HFFc6 (cell line): ENCODE measurements at places on chromosomes 11 and 22. TPM values are rescaled to one million over a fixed set of nuclear protein-coding genes. Genes with fewer than 3 reads are reported as not detected.
A peak's percentile ranks its signal among the peaks of the same experiment; 100 is the strongest.

DNA sequence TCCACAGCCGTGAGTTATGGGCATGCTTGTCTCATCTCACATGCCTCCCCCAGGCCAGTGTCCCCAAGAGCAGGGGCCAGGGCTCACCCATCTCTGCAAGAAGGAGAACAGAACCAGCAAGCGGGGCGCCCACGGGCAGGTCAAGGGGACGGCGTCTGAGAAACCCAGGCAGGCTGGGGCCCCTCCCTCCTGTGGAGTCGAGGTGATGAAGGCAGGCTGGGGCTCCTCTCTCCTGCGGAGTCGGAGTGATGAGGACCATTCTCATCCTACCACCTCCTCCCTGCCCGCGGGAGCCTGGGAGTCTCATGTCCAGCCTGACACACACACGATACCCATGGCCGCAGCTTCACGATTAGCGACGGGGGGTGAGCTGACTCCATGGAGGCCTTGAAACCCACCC, 141.9 kb downstream of the CTTN start:
- peaks cover under 1% of the 10 kb centered on the region for H3K27me3 ChIP-seq
- H3K27ac ChIP-seq = no peak overlapping the region
- DNase-seq = no peak
- H3K4me3 ChIP-seq = no peak overlapping the region

- peaks cover 5% of the 10 kb centered on the region; the same call in 1 of the 2 replicates for H3K36me3 ChIP-seq
- no peak overlapping the region for H3K4me3 ChIP-seq
- H3K4me1 ChIP-seq = 0 out of 2 replicates have a peak, but pooled peaks cover 7% of the 10 kb centered on the region
- DNase-seq = no peak
- peaks cover 40% of the 10 kb centered on the region for H3K27me3 ChIP-seq
Measured at GRCh38 chr11:11669233-11669846, 47.5 kb upstream of the GALNT18 start.

DNA sequence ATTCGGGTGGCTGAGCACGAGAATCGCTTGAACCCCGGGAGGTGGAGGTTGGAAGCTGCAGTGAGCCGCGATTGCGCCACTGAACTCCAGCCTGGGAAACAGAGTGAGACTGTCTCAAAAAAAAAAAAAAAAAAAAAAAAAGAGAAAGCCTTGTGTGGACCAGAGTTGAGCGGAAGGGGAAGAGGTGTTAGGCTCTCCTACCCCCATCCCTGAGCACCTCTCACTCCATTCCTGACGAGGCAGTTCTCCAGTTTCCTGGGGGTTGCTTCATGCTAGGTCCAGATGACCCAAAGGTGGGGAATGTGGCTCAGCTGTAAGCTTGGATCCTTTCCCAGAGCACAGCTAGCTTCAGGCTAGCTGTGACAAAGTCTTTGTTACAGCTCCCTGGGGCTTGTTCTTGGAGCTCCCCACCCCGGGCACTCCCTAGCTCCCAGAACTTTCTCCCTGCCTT, 8.8 kb upstream of the DNAL4 start:
- H3K27me3 ChIP-seq = peaks cover 6% of the 10 kb centered on the region
- peak overlapping the region; percentile 52 for H3K4me3 ChIP-seq
- peak overlapping the region; percentile 85 for H3K27ac ChIP-seq
- no peaks in the 10 kb centered on the region; the same call in 1 of the 2 replicates for H3K36me3 ChIP-seq

The SLC22A12 gene
- total RNA-seq = not detected in 3 replicates
